Amygdala (tissue), 56 donors: ENCODE measurements at places on chromosomes 5 and 9.

- no peak for DNase-seq
These were observed 90.8 kb downstream of the C5orf15 start for GRCh38 chr5:133877351-133878235.

GRCh38 chr5:34923694-34924461, 5.5 kb upstream of the DNAJC21 start:
- no peak for DNase-seq

GRCh38 chr9:89903141-89903475, 298.3 kb downstream of the GADD45G start:
- no peak for DNase-seq

GRCh38 chr5:96509721-96510350, 76.8 kb upstream of the PCSK1 start:
- no peak for DNase-seq
